ENCODE measurements at places on chromosomes 11 and 22. TPM values are rescaled to one million over a fixed set of nuclear protein-coding genes. Genes with fewer than 3 reads are reported as not detected.

The FBLN1 gene
- total RNA-seq, result 4.0 TPM

The NXPE4 gene
- total RNA-seq, result not detected

The RFPL2 gene
- not detected for total RNA-seq

The KDM4E gene
- total RNA-seq, result not detected

The HTR3B gene
- not detected for total RNA-seq

The BIRC3 gene
- total RNA-seq, result 0.60 TPM

DNA sequence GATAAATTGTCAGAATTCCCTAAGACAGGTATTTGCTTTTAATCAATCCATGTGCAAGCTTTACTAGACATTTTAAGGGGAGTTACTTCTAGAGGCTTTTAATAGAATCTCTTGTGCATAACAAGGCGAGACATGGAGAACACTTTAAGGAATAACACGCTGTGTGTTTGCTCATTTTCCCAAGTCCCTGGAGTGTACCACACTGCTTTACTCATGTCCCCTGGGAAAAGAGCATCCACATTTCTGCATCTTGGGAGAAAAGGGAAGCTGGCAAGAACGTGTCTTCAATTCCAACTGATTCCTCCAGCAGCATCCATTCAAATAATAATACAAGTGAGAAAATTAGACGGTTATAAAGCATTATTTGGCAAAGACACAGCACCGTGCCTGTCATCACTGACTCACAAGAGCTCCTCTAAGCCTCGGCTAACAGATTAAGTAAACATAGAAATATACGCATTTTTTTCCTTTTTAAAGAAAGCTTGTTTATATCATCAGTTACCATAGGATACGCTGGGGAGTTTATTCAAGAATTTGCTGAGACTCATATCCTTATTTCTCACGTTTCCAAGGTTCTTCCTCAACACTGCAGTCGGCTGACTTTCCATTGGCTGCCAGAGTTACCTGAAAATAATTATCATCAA is 121.5 kb downstream of the CD44 start:
- DNase-seq, result no peak

GRCh38 chr22:30636226-30637077 is 871 bp downstream of the SLC35E4 start:
- DNase-seq, result peak; percentile 31

DNA sequence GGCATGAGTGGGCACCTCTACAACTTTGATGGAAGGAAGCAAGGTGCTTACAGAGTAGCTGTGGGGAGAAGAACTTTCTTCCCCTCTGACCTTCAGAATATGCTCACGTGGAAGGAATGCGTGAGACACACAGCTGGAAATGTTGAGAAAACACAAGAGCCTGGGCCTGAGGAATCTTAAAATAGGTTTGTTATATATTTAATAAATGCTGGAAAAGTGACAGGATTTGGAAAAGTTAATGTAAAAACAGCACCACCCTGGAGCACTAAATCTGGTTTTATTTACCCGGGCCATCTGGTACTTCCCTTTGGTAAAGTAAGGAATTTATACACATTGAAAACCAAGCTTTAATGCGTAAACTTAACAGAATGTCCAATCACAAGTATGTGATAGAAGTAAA is 14.0 kb upstream of the AMPD3 start:
- no peak for DNase-seq

- no peak for DNase-seq
These were observed 254.0 kb upstream of the NARS2 start for GRCh38 chr11:78828676-78829075.

DNA sequence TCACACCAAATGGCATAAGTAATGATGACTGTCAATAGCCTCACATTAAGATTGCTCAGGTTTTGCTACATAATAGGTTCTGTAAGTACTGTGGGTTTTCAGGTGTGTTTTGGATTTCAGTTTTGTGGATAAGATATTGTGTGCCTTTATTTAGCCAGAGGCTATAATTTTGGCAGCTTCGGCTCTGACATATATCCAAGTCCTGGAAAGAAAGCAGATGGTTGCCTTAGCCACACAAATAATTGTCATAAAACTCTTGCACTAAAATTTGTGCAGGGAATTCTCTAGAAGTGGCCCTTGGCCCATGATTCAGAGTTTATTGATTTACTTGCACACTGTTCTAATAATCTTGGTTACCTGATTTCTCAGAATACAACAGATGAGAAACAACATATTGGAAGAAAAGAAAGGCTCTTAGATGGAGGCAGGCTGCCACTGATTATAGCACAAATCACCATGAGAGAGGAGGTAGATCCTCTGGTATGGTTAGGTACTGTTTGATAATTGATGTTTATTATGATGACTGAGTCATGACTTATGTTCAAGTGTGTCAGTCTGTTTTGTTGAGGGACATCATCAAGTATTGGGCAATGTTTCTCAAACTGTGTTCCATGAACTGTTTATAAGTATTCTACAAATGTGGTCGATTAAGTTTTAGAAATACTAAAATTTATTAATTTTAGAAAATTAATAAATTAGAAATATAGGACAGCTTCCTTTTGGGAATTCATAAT is 9.6 kb downstream of the REXO2 start:
- DNase-seq, result no peak

- DNase-seq, result no peak
These were observed 18.9 kb upstream of the WNT11 start for GRCh38 chr11:76225122-76225611.

DNA sequence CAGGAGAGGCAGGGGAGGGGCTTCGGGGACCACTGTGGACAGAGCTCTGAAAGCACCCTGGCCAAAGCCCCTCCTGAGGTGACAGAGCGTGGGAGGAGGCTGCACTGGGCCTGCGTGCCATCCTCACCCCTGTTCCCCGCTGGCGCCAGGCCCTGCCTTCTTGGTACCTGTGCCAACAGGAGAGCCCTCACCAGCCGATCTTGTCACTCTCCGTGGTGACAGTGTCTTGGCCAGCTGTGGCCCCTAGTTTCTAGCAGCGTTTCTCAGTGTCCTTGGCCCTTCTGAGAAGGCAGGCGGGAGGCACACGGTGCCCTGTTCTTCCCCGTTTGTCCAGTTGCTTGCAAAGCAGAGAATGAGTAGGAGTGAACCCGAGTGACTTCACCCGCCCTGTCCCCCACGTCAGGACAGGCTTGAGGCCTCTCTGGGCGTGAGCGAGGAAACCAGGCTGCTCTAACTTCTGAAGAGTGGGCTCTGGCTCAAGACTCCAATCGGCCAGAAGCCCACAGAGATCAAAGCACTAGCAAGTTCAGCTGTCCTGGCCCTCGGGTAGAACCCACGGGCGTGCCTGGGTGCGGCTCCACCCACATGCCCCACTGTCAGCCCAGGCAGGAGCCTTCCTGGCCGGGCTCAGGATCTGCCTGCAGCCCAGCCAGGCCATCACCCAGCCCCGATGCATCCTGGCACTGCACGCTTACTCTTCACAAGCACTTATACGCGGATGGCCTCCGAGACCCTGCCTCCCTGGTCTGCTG is 60.2 kb upstream of the EMID1 start:
- no peak for DNase-seq

DNA sequence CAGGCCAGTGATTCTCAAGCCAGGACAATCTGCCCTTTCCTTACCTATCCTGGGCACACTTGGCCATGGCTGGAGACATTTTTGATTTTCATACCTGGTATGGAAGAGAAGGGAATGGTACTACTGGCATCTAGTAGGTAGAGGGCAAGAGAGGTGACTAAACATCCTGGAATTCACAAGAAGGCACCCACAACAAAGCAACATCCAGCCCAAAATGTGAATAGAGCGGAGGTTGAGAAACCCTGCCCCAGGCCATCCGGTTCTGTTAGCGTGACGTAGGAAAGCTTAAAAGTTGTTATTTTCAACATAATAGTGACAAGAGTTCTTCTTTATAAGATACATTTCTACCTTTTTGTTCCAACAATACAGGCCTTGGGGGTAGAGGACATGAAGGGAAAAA is 114.9 kb upstream of the ALX4 start:
- DNase-seq, result no peak

- no peak for DNase-seq
These were observed 6.0 kb downstream of the FGF19 start for GRCh38 chr11:69697861-69698260.

DNA sequence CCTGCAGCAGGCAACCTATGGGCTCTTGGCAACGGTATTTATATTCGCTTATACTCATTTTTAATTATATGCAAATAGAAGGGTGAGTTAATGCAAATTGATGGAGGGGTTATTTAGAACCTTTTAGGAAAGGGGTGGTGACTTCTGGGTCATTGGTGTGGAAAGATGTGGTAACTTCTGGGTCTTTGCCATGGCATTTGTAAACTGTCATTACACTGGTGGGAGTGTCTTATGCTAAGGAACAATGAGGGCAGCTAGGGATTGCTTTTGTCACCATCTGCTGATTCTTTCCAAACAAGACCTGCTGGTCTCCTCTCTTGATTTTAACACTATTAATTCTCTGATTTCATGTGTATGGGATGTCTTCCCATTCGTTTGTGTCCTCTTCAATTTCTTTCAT is 11.7 kb upstream of the KAT5 start:
- no peak for DNase-seq

GRCh38 chr11:64802370-64803157 is 450 bp downstream of the MAP4K2 start:
- no peak for DNase-seq

DNA sequence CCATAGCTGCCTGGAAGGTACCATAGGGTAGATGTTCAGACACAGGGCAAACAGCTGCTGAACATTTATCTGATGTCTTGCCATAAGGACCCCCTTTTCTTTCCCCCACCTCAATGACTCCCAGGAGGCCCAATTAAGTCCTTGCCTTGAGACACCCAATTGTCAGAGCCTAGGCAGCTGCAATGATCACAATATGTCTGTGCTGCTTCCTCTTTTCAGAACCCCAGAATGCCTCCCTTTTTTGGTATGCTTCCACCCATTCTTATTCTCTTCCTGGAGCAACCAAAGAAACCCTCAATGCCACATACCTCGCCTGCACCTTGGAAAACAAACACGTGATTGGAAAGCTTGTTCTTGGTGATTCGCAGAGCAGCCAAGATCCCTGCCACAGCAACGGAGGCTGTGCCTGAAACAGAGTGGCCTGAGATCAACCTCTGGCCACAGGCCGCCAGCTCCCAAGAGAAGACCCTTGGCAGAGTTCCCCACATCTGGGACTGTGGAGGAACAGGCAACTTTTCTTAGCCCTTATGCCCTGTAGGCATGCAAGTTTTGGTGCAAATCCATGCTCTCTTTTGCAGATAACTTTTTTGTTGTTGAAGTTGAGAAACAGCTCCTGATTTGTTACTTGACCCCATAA is 75.4 kb downstream of the CCDC81 start:
- no peak for DNase-seq

GRCh38 chr22:29320546-29320945 is 5.0 kb upstream of the RASL10A start:
- DNase-seq, result no peak

DNA sequence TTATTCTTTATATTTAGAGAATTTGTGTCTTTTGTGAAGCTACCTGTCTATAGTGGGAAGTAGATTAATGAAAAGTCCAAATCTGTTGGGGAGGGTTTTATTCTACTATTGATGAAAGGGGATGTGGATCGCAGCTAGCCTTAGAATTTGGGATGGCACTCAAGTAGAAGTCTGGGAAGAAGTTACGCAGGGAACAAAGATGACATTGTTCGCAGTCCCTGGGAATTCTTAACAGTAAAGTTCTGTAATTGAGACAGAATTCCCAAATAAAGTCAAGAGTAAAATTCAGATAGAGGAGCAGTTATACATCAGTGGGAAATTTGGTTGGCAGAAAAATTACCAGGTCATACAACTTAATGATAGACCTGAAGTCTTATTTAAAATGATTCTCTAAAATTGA is 64.1 kb downstream of the ATM start:
- no peak for DNase-seq

DNA sequence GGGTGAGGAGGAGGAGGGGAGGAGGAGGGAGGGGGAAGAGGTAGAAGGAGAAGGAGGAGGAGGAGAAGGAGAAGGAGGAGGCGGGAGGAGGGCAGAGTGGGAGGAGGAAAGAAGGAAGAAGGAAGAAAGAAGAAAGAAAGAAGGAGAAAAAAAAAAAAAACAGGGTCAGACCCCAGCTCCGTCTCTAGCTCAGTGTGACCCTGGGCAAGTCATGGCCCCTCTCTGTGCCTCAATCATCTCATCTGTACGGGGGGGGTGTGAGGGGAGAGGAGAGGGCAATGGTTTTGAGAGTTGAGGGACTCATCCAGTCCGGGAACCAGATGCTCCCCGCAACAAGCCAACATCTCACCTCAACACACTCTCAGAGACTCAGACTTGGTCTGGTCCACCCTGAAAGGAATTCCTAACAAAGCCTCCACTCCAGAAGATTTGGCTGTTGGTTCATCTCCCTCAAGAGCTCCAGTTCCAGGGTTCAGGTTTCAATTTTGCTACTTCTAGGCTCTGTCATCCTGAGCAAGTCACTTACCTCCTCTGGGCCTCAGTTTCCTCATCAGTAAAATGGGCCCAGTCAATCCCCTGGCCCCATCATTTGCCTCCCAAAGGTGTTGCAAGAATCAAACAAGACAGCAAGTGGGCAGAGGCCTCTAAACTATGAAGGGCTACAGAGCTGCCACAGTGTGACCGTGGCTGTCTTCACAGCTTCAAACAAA is 7.7 kb downstream of the CARD10 start:
- DNase-seq, result no peak

Measured in endothelial cell of umbilical vein (primary cell).